IPS DF 6.9 (cell line): ENCODE measurements at places on chromosomes 5 and 9.
A peak's percentile ranks its signal among the peaks of the same experiment; 100 is the strongest.

- no peak for DNase-seq
Measured at GRCh38 chr5:333945-334344, 12.4 kb downstream of the AHRR start.

DNA sequence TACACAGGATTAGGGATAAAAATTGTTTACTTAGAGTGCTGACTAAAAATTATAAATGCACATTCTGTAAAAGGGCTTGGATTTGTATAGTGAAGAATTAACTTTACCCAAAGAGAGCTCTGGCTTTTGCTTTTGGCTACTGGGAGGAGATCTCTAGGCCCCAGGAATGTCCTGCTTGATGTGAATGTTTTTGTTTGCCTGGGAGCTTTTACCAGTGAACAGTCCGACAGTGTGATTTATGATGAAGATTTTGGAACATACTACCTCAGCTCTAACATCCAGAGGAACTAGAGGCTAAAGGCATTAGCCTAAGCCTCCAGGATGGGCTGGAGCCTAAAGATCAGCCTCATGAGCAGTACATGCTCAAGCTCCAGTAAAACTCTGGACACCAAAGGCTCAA lies 103.7 kb upstream of the RFX3 start:
- DNase-seq = no peak

- no peak for DNase-seq
Measured at GRCh38 chr9:99531313-99531712, 290.4 kb upstream of the NR4A3 start.

- no peak for DNase-seq
Measured at GRCh38 chr9:71791875-71792274, 23.6 kb upstream of the CEMIP2 start.

- peak; percentile 71 for DNase-seq
Measured at GRCh38 chr9:136138566-136138965, 19.9 kb upstream of the TMEM250 start.

- no peak for DNase-seq
Measured at GRCh38 chr5:140808889-140809291, 2.0 kb downstream of the PCDHA4 start.

DNA sequence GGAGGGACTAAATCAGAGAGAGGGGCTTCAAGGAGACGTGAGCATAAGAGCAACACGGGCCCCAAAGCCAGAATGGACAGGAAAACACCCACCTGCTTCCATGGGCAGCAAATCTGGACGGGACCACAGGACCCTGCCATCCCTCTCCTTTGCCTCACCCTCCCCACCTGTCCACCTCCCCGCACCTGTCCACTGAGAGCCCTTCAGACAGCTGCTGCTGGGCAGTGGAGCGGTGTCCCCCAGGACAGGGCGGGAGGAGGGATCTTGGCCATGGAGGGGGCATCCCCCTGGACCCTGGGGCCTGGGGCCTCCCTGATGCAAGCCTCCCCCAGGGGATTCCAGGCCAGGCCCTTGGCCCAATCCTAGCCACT lies 2.6 kb downstream of the CCDC183 start:
- no peak for DNase-seq

DNA sequence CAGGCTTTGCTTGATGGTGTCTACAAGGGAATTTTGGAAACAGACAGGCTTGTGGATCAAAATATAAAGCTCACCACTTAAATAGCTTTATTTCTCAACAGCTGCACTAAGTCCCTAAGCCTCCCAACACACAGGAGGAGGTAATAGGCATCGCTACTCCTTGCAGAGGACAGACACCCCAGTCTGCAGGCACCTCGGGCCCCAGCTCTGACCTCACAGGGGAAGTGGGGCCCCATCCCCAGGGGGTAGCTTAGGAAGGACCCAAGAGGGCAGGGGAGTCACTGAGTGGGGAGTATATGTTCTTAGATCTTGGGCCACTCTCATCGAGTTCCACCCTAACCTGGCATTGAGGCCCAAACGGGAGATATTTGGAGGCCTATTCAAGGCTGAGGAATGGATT lies 66.7 kb upstream of the XPA start:
- DNase-seq = no peak
